ENCODE measurements at places on chromosomes 16 and 17.

- DNase-seq = peak; percentile 91
These were observed 30.7 kb upstream of the MED9 start for GRCh38 chr17:17445925-17446665.

DNA sequence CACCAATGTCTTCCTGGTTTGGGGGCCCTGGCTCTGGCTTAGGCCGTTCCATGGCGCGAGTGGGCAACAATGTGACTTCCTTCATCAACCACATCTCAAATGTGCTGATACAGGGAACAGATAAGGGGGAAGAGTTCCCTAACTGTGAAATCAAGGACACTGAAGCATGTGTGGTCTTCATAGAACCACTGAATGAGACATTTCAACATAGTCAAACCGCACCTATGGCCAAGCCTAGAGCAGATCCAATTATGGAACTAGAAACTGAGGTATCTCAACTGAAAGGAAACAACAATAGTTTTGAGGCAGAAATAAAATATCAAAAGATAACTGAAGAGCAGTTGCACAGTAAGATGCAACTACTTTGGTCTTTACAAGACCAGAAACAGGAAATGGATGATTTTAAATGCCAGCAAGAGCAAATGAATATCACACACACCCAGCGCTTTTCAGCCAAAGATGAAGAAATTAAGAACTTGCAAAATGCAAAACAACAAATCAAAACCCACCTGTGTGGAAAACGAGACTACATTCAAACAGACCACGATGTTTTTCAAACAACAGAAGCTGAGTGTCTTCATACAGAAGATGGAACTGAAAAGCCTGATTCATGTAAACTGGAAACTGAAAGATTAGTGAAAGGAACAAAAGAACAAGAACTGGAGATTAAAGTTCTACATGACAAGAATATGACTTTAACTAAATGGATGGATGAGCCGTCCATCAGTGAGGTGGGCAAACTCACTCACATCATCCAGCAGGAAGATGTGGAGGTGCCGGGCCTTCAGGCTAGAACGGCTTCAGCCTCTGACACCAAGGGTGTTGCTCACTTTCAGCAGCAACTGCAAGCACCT is 18.1 kb upstream of the LCMT1 start:
- no peak for DNase-seq

GRCh38 chr16:83835586-83836566 is 28.1 kb downstream of the HSBP1 start:
- peak; percentile 71 for DNase-seq

GRCh38 chr17:65278050-65278819 is 141.1 kb downstream of the RGS9 start:
- DNase-seq = peak; percentile 65

DNA sequence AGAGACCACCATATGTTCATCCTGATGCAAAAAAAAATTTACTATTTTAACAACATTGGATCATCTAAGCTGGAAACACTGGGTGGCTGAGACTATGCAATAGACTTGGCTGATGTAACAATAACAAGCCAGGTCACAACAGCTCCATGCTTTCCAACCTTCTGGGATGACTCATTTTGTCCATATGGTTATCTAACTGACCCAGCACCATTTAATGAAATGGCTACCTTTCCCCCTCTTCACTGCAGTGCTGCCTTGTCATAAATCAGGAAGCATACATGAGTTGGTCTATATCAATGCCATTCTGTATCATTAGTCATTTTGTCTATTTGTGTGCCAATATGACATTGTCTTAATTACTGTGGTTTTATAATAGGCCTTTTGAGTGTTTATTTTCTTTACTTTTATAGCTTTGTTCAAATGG is 217.6 kb upstream of the KCNJ16 start:
- DNase-seq = peak; percentile 84

DNA sequence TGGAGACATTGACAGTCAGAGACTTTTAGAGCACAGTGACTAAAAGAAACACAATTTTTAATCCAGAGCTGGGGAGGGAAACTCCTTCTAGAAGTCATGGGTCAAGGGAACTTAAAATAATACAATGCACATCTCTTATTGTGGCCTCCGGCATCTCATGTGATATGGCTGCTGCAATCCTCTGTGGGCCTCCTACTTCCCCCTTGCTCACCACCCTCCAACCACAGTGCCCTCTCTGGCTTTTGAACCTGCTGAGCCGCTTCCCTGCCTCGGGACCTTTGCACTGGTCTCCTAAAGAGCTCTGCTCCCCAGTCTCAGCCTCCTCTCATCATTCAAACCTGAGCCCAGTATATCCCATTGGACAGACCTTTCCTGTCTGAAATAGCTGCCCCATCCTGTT is 47.6 kb downstream of the HS3ST2 start:
- no peak for DNase-seq

GRCh38 chr16:75179208-75179607 is 27.8 kb downstream of the CTRB2 start:
- no peak for DNase-seq

DNA sequence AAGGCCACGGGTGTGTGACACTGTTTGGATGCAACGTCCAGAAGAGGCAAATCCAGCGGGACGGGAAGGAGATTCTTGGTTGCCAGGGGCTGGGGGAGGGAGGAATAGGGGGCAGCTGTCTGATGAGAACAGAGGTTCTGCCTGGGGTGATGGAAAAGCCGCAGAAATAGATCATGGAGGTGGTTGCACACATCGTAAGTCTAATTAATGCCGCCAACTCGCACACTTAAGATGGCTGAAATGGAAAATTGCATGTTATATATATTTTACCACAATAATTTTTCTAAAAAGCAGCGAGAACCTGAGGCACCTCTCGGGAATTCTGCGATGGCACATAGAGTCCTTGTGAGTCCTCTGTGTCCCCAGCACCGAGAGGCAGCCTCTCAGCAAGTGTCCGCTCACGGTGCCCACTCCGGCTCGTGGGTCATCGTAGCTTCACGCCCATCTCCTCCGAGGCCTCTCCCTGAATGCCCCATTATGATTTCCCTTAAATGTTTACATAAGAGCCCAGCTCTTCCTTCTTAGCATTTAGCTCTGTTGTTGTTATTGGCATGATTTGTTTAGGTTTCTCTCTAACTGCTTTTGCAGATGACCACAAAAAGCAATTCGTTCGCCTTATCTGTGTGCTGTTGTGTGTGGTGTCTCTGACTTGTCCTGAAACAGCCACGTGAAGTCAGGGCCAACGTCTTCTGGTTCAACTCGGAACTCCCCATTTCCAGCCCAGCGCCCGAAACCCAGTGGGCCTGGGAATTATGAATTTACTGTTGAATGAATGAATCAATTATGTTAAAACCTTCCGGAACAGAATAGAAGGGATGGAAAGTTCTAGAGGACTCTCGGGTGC is 7.7 kb downstream of the WFDC1 start:
- DNase-seq = peak; percentile 29

GRCh38 chr17:80826955-80827645 is 164.5 kb upstream of the CHMP6 start:
- DNase-seq = peak; percentile 97

DNA sequence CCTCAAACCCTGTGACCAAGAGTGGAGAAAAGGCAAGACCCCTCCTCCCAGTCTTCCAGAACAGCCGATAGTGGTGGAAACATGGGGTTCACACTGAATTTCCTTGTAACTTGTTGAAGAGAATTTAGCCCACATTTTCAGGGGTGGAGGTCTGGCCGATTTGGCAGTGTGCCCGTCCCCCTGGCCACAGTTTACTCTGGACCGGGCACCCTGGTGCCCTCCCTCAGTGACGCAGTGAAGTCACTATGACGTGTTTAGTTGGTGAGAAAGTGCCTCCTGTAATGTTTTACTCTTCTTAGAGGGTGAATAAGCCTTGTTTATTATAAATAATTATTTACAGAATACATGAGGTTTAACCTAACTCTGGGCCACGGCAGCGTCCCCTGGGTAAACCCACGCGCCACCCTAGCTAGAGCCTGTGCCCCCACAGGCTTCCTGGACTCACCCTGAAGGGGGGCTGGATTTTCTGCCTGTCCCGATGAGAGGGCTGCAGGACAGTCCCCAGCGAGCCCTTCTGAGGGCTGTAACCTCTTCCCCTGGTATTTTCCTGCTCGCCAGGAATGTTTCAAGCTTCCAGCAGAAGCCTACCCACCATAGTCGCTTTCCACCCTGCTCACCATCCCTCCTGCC is 316.9 kb downstream of the SEC14L1 start:
- DNase-seq = no peak

GRCh38 chr16:69775563-69775962 is 13.4 kb downstream of the WWP2 start:
- DNase-seq = no peak

GRCh38 chr17:78131172-78132083 is 857 bp downstream of the TMC8 start:
- no peak for DNase-seq

GRCh38 chr16:67302970-67303369 is 23.6 kb downstream of the KCTD19 start:
- DNase-seq = no peak

- DNase-seq = peak; percentile 74
These were observed 25.5 kb upstream of the ALKBH5 start for GRCh38 chr17:18158022-18158600.

- no peak for DNase-seq
These were observed 21.8 kb downstream of the SMYD4 start for GRCh38 chr17:1807890-1808289.

DNA sequence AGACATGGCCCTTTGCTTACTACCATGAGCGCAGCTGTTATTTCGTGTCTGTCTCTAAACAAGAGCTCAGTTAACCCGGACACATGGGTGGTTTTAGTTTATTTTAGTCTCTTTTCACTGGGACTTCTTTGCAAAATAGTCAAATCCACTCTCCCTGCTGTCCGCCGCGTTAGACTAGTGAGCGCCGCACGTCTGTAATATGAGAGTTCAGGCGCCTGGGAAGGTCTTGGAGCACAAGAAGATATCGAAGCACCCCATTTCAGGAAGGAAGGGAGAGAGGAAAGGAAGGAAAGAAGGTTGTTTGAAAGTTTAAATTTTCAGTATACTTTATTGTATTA is 111.0 kb upstream of the CHMP6 start:
- no peak for DNase-seq

DNA sequence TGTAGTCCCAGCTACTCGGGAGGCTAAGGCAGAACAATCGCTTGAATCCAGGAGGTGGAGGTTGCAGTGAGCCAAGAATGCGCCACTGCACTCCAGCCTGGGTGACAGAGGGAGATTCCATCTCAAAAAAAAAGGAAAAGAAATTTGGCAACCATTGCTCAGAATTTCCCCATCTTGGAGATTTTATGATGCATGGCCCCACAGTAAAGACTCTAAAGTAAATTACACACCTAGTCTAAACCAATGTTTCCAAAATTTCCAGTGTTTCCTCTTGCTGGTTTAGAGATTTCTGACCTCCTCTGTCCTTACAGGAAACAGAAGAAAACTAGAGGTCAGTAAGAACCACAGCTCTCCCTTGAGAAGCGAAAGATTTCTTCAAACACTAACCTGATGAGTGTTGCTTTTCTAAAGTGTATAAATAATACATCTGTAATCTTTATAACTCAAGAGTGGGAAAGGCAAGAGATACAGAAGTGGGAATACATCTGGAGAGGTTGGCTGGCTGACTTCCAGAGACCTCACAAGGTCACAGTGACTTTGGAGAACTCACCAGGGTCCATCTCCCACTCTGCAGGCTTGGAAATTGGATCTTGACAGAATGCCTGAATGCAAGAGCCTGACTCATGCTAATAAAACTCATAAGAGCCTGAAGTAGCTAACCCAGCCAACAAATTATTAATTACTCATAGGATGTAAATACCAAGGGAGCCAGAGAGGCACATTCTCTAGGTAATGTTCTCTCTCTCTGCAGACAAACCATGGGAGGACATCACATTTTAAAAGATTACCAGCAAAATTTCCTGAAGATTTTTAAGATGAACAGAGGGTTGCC is 8.8 kb downstream of the ADAT1 start:
- DNase-seq = no peak

GRCh38 chr16:52357711-52358110 is 189.2 kb downstream of the TOX3 start:
- DNase-seq = no peak

DNA sequence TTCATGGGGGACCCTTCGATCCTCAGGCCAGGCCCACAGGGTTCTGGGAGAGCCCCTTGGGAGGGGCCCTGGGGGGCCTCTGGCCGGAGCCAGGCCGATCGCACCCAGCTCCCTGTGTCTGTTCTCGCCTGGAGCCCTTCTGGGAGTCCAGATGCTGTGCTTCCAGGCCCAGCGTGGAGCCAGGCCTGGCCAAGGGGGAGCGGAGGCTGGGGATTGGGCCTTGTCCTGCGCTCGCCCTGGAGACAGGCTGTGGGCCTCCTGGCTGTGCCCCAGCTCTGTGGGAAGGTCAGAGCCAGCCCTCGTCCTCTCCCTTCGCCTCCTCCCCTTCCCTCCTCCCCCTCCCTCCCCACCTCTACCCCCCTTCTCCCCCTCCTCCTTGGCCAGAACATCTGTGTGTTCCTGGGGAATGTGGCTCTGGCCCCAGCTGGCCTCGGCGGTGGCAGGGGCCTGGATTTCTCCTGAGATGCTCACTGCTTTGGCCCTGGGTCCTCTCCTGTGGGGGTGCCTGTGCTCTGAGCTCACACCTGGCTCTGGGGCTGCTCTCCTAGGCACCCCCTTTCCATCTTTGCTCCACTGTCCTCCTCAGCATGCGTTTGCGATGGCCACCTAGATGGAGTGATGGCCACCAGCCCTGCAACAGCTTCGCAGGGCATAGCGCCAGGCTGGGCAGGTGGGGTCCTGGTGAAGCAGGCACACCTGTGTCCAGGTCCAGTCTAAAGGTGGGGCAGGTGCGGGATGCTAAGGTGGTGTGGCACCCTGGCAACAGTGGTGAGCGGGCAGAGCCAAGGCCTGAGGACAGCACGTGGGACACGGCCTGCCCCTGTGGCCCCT is 90.6 kb upstream of the CIBAR2 start:
- peak; percentile 9 for DNase-seq

DNA sequence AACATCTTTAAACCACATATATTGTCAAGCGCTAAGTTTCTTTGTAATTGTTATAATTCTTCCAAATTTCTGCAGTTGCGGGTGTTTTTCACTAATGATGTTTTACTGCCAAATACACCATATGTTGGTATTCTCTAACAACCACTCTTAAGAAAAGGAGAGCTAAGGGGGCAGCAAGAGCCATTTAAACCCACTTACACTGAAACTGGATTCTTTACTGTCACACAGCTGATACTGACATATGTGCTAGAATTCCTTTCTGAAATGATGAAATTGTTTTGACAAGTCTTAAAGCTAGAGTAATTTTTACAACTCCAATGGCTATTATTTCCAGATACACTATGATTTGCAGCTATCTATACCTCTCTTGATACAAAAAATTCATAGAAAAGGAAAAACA is 483.1 kb downstream of the CDH11 start:
- DNase-seq = no peak

Data from RPMI7951 (cell line).